ENCODE measurements at places on chromosomes 3 and 15. TPM values are rescaled to one million over a fixed set of nuclear protein-coding genes. Genes with fewer than 3 reads are reported as not detected.

The DLEC1 gene
- total RNA-seq: 0.09 TPM

The ADAMTS9 gene
- total RNA-seq: 3.7 TPM

The PLIN1 gene
- total RNA-seq: 0.05 TPM

The CLN6 gene
- 6.5 TPM for total RNA-seq

The P2RY13 gene
- total RNA-seq: 4.8 TPM

DNA sequence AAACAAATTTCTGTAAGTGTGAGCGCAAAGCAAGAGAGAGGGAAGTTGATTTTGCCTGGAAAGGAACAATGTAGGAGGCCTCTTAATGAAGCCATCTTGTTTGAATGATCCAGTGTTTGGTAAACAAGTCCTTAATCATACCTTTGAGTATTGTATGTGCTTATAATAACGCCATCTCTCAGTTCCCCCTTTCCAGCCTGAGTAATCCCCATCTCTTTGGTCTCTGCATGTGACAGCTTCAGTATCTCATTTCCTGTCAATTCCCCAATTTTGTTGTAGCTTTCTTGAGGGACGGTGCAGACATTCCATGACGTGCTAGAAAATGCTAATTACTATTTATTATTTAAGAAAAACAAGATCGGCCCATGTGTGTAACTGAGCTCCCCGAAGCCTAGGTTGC lies 349.3 kb upstream of the NR2F2 start:
- DNase-seq: no peak

GRCh38 chr3:58188173-58188564 lies 22.6 kb downstream of the DNASE1L3 start:
- no peak for DNase-seq

- DNase-seq: no peak
Measured at GRCh38 chr15:29612701-29613100, 209.6 kb downstream of the TJP1 start.

DNA sequence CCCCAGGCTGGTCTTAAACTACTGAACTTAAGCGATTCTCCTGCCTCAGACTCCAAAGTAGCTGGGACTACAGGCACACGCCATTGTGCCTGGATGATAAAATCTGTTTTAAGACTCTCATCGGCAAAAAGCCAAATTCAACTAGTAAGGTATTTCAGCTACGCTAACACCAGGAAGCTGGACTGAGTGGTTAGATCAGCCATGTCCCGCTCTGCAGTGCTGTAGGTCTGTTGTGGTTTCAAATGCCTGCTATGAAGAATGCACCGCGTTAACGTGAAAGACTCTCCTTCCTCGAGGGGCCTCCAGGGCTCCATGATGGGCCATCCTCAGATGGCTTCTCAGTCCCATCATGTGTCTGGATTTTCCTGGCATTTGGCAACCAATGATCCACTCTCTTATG lies 70.2 kb downstream of the PCOLCE2 start:
- DNase-seq: no peak

- no peak for DNase-seq
Measured at GRCh38 chr3:53242642-53243041, 13.2 kb downstream of the TKT start.

- DNase-seq: no peak
Measured at GRCh38 chr3:122694966-122695365, 14.3 kb downstream of the PARP14 start.

DNA sequence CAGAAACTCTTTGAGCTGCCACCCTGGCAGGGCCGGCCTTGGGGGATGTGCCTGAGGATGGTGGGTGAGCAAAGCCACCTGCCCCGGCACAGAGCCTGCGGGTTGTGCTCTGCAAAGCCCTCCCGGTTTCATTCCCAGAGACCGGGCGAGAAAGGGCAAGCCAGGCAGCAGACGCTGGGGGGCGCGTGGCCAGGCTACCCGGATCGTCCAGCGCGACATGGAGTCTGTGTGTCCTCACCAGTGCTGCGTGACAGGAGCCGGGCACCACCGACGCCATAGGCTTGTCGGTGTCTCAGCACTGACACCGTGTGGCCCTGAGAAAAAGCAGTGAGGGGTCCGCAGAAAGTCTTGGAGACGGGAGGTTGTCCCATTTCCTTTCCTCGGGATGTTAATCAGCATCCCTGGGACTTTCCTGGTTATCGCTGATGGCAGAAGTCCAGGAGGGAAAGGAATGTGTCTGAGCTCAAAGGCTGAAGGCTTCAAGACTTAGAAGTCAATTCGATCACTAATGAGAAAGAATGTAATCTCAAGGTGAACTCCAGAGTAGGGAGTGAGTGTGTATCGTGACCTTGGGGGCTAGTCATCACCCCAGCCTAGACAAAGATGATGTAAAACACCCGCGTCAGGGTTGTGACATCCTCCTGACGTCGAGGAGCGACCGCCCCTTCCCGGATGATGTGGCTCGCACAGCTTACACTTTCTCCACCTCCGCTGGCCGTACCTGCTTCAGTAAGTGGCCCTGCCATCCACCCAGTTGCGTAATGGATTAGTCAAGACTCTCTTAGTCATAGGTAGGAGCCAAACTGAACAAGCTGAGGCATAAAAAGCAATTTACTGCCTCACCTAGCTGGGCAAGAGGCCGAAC lies 36.3 kb upstream of the PLA2G4E start:
- DNase-seq: no peak

DNA sequence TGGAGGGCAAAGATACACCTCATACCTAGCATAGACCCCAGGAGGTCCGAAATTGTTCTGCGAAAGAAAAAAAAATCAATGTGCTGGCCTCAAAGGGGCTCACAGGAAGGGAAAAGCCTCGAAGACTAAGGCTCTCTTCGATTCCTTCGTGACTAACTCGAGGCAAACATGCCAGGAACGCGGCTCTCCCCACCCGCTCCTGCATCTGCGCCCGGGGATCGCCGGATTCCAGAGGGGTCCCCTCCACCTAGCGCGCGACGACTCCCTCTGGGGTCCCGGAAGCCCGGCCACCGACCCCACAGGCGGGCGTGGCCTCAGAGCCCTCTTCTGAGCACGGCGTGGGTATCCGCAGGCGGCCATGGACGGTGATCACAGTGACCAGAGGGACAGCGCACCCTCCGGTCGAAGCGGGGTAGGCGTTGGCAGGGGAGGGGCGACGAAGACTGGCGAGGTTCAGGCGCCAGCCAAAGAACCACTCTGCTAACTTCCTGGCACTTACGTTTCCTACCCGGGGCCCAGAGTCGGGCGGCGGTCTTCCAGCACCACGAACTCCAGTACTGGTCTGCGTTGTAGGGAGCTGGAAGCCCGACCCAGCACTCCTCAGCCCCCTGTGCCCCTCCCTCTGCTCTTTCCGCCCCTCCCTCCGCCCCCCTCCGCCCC lies 515 bp upstream of the EIF3J start:
- no peak for DNase-seq

GRCh38 chr3:140574375-140574774 lies 103.5 kb upstream of the TRIM42 start:
- no peak for DNase-seq

DNA sequence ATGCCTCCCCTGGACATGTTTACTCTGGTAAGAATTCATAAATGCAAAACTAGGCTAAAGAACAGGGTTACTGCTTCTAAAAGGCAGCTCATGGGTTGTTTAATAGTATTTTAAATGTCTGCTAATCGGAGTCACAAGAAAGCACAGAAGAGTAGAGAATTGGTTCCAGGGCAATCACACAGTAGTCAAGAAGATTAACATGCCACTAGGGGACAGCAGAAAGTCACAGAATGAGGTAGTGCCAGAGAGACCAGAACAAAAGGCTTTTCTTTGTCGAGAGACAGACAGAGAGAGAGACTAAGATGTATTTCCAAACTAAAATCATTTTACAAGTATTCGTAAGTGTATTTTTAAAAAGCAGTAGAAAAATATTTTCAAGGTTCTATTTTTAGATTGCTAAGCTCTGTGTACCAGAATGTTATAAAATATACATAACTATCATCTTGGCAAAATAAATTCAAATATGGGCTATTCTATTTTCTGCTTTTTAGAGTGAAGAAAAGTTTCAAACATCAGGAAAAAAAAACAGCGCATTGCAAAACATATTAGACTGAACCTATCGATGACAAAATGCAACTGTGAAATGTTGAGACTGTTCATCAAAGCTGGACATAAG lies 78.3 kb upstream of the CDIN1 start:
- DNase-seq: peak; percentile 24

- no peak for DNase-seq
Measured at GRCh38 chr3:120648290-120648689, 33.7 kb downstream of the HGD start.

- no peak for DNase-seq
Measured at GRCh38 chr3:170709046-170709445, 123.2 kb upstream of the SLC7A14 start.

GRCh38 chr3:100813828-100814227 lies 104.5 kb downstream of the TFG start:
- DNase-seq: no peak

DNA sequence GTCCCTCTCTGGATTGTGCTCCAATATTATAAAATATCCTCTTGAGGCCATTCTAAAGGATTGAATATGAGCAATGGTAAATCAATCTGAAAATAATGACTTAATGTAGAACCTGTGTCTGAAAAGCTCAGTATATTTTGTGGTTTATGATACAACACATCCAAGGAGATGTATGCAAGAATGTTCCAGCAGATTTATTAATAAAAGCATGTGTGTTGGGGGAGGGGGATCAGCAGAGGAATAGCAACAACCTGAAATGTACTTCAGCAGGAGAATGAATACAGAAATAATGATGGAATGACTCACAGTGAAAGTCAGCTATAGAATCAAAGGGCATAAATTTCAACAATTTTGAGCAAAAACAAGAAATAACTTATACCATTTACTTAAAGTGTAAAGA lies 56.7 kb upstream of the NUDT16 start:
- DNase-seq: no peak

- DNase-seq: no peak
Measured at GRCh38 chr3:23723930-23724329, 81.8 kb upstream of the UBE2E1 start.

- DNase-seq: no peak
Measured at GRCh38 chr3:161957467-161957866, 460.9 kb downstream of the OTOL1 start.
